CD4-positive, CD25-positive, alpha-beta regulatory T cell (primary cell): ENCODE measurements at places on chromosomes 13 and 19. TPM values are rescaled to one million over a fixed set of nuclear protein-coding genes. Genes with fewer than 3 reads are reported as not detected.
A peak's percentile ranks its signal among the peaks of the same experiment; 100 is the strongest.

DNA sequence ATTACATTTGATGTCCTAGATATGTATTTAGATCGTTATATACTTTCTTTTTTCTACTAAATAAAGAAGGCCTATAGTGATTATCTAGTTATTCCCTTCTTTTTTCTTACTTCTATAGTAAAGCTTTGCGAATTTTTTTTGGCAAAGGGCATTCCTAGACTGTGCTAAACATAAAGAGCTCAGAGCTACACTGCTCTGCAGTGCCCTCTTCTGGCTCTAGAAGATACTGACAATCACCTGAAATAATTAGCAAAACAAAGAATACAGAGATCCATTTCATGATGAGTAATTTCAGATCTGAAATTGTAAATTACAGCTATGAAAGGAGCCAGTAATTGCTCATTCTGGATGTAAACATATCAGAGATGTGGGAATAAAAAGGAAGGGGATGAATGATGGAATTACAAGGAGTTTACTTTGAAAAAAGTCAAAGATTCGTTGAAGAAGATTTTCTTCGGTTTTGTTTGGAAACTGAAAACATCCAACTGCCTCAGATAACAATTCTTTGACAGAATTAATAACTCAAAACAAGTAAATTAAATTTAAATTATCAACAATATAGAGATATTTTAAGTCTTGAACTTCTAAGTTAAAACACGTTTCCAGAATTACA is 288.5 kb downstream of the NALCN start:
- no peak for DNase-seq

DNA sequence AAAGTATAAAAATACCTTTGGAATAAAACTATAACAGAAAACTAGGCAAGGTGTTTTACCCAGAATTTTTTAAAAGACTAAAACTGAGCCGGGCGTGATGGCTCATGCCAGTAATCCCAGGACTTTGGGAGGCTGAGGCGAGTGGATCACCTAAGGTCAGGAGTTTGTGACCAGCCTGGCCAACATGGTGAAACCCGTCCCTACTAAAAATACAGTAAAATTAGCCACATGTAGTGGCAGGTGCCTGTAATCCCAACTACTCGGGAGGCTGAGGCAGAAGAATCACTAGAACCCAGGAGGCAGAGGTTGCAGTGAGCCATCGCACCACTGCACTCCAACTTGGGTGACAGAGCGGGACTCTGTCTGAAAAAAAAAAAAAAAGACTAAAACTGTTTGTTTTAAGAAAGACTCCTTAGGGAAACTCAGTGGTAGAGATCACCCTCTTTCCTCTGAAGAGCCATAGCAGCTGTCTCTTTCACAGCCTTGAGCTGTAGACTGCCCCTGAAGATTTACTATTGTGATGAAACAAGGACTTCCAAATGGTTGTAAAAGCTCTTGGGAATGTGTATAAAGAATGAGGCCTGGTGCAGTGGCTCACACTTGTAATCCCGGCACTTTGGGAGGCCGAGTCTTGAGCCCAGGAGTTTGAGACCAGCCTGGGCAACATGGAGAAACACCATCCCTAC is 14.7 kb upstream of the KCTD4 start:
- no peak for DNase-seq

GRCh38 chr13:23377983-23378632 is 55.4 kb downstream of the SACS start:
- peak; percentile 89 for DNase-seq

- DNase-seq = no peak
Observed at GRCh38 chr13:74131227-74131626, 3.0 kb downstream of the KLF12 start.

- DNase-seq = no peak
Observed at GRCh38 chr13:19581675-19582074, 20.3 kb upstream of the TPTE2 start.

GRCh38 chr19:15418579-15419412 is at the start of gene AKAP8L:
Gene AKAP8L (minus strand): TSS chr19:15418988. CDS start chr19:15418923, 65 bp downstream.
- peak; percentile 100 for DNase-seq

GRCh38 chr19:56991912-56992311 is 127.9 kb upstream of the USP29 start:
- no peak for DNase-seq

GRCh38 chr13:113970810-113971470 is 2.9 kb downstream of the C13orf46 start:
- DNase-seq = no peak

GRCh38 chr19:5291588-5292193 is 48.9 kb downstream of the PTPRS start:
- no peak for DNase-seq

GRCh38 chr19:5308451-5309437 is 31.9 kb downstream of the PTPRS start:
- DNase-seq = no peak

DNA sequence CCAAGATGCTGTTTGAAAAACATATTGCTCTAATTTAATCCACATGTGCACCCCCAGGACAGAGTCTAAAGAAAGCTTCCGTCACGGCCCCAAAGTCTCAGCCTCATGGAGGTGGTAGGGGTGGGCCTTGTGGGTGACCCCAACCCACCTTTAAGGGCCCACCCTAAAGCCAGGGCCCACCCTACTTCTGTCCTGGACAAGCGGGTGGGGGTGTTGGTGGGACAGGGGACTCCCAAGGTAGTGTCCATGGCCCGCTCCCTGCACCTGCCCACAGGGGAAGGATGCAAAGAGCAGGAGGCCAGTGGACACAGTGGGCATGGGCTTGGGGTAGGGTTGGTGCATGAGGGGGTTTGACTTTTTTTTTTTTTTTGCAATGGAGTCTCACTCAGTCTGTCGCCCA is 66.8 kb downstream of the KCTD15 start:
- no peak for DNase-seq

GRCh38 chr13:98856983-98857382 is 104.5 kb upstream of the SLC15A1 start:
- DNase-seq = no peak

- DNase-seq = no peak
Observed at GRCh38 chr13:50025436-50025835, 10.2 kb downstream of the KCNRG start.

- no peak for DNase-seq
Observed at GRCh38 chr19:14494910-14495671, 836 bp downstream of the GIPC1 start.

GRCh38 chr19:34732612-34733211 is 1.3 kb upstream of the ZNF181 start:
- no peak for DNase-seq

DNA sequence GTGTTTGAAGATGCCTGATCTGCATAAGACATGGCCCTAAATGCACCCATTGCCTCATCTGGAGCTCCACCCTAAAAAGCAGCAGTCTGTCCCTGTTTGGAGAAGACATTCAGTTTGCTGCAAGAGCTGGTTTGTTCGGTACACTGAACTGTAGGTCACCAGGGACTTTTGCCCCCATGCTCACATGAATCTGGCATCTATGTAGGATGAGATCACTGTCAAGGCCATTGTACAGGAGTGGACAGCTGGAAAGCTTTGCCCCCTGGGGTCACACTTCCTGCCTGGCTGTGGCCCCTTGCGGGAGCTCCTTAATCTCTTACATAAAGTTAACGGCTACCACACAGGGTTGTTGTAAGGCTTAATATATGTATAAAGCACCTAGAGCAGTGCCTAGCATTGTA is 73.0 kb downstream of the IPO5 start:
- no peak for DNase-seq

- DNase-seq = no peak
Observed at GRCh38 chr19:57643734-57644133, 10.8 kb downstream of the ZNF211 start.

- no peak for DNase-seq
Observed at GRCh38 chr13:45320876-45321629, 19.9 kb downstream of the TPT1 start.

- peak; percentile 14 for DNase-seq
Observed at GRCh38 chr13:42574011-42574410, at the start of gene TNFSF11. Gene TNFSF11 (plus strand): TSS chr13:42574152. CDS start chr13:42574304, 152 bp downstream.

DNA sequence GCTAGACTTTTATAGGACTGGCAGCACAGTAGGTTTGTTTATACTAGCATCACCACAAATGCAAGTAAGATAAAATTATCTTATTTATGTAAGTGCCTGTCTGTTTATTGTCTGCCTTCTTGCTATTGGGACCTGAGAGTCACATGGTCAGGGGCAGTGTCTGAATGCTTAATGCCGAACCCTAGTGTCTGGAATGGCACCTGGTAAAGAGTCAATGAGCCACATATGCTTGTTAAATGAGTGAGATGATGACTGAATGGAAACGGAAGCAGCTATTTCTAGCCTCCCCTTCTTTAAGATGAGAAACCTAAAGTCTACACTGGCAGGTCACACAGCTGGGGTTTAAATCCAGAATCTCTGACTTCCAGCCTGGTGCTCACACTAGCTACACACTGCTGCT is 92.2 kb downstream of the STOML3 start:
- no peak for DNase-seq

DNA sequence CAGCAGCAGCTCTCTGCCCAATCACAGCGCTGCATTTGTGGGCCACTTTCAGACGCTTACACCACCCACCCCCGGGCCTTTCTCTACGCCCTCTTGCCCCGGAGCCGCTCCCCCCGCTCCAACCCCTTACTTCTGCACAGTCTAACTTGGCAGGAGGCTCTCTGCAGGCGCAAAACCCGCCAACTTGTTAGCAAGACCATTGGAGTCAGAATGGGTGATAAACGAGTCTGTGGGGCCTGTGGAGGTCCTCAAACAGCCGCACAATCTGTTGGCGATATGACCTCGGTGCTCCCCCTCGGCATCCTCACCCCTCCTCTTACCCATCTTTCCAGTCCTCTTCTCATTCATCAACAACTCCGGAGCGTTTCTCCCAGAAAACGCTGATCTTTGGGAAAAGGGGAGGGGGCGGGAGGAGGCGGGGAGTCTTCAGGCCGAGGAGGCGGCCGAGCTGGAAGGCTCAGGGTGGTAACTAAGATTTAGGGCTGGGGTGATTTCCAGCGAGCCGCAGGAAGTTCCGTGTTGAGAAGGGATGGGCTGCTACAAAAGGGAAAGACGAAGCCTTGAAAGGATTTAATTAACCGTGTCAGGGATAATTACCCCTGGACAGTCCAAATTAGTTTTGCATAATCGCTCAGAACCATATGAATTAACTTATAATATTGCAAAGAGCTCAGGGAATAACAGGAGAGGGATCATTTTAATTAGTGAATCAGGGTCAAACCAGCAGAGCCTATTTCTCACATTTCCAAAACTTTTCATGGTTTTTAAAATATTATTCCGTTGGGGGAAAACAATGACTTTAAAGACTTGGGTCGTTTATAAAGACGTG is 4.1 kb downstream of the SOX21 start:
- DNase-seq = no peak

- no peak for DNase-seq
Observed at GRCh38 chr19:38411041-38411712, 8.3 kb downstream of the FAM98C start.

DNA sequence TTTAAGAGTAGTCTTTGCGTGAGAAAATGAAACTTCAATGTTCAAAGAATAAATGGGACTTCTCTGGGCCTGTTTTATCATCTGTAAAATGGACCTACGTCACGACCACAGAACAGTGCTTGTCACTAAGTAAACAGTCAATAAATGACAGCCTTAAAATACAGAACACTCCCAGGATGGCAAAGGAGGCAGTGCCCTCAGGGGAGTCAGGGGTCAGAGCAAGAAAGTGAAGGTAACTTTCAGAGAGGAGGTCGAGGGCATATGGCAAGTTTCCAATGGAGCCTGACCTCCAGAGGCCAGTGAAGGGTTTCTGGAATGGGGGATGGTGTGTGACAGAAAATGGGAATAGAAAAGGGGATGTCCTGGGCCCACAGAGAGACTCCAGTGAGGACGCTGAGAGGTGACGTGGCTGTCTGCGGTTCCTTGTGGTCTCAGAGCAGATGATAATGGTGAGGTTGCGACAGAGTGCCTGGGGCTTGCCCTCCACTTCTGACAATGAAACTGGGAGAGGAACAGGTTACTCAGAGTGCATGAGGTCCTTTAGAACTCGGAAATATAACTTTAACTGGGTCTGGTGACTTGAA is 91.8 kb downstream of the UBL3 start:
- peak; percentile 42 for DNase-seq

DNA sequence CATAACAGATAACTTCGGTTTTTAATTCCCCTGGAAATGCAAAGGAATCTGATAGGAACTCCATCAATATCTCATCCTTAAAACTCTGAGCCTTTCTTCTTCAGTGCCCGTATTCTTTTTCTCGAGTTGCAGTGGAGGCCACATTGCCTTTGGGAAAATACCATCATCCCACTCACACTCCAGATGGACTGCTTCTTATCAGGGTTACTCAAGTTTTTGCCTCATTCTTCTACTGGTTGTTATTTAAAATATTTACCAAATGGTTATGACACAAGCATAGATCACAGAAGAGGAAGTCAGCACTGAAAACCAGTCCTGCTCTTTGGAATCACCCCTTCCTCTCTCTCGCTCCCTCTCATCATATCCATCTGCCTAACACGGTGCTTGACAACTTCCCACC is 1020.5 kb upstream of the SLC10A2 start:
- DNase-seq = no peak

DNA sequence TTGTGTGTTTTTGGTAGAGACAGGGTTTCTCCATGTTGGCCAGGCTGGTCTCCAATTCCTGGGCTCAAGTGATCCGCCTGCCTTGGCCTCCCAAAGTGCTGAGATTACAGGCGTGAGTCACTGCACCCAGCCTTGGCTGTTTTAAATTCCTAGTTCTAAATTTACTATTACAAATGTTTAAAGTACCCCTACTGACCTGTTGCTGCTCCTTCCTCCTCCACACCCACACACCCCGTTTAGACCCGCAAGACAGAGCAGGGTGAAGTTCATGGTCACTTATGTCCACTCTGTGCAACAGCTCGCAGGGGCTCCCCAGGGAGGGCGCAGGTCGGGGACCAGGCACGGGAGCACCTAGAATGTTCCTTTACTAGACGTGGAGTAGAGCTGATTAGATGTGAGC is 28.7 kb downstream of the TMEM161A start:
- no peak for DNase-seq

SIPA1L3 gene
- 27.6 TPM for total RNA-seq

ZSCAN5A gene
- 6.8 TPM for total RNA-seq

TMEM272 gene
- 3.3 TPM for total RNA-seq

ATP8B3 gene
- 12.2 TPM for total RNA-seq

ATXN8OS gene
- not detected for total RNA-seq

SHD gene
- total RNA-seq = not detected

PLK5 gene
- total RNA-seq = not detected

IL12RB1 gene
- 60.4 TPM for total RNA-seq

PLVAP gene
- total RNA-seq = not detected

SIGLEC8 gene
- total RNA-seq = not detected
